Forelimb muscle (tissue), 1 donor: ENCODE measurements at places on chromosomes 7 and 10.

DNA sequence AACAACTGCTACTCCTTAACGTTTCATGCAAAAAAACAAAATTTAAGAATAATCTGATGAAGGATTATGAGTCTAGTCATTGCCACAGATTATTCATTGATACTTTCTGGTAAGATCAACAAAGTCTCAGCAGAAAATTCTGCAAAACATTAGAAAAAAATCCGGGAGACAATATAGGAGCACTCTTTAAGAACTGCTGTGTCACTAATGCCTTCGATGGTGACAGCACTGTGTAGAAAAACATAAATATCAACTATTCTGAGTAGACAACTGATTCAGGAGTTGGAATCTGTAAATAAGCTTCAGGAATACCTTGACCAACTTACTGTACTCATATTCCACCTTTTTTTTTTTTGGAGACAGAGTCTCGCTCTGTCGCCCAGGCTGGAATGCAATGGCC, 69.0 kb downstream of the CYTH3 start:
- DNase-seq: no peak

- DNase-seq: no peak
Measured at GRCh38 chr7:50718876-50719275, 63.8 kb downstream of the GRB10 start.

DNA sequence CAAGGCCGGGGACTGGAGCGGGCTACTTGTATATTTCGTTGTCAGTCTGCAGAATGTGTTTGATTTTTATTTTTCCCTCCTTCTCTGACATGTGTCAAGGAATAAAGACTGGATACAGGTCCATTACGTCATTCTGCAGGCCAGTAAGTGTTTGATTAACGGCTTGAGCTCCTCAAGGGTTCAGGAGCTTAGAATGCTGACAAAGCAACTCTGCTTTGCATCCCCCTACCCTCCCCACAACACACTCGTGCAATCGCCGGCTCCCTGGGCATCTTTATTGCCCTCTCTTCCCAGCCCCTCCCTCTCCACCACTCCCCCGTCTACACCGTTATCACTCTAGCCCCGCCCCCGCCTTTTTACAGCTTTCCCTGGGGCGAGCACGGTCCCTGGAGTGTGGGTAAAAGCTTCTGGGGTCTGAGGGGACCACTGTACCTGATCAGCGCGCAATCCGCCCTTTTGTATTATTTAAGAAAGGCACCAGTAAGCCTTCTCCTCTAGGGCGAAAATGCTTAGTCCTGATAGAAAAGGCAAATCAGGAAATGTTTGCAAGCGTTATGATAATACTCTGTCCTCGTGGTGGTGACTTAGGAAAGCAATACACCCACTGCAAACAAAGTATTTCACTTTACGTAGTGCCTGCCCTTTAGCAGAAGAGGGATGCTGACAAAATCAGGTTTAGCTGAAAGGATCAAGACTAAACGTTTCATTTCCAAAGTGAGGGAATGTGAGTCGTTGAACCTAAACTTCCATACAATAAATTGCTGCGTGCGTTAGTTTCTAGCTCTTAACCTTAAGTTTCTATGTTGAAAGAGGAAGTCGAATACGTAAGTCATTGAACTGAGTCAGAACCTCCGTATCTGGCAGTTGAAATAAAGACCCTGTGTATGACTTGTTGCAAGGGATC, 1.4 kb upstream of the CREB5 start:
- no peak for DNase-seq

DNA sequence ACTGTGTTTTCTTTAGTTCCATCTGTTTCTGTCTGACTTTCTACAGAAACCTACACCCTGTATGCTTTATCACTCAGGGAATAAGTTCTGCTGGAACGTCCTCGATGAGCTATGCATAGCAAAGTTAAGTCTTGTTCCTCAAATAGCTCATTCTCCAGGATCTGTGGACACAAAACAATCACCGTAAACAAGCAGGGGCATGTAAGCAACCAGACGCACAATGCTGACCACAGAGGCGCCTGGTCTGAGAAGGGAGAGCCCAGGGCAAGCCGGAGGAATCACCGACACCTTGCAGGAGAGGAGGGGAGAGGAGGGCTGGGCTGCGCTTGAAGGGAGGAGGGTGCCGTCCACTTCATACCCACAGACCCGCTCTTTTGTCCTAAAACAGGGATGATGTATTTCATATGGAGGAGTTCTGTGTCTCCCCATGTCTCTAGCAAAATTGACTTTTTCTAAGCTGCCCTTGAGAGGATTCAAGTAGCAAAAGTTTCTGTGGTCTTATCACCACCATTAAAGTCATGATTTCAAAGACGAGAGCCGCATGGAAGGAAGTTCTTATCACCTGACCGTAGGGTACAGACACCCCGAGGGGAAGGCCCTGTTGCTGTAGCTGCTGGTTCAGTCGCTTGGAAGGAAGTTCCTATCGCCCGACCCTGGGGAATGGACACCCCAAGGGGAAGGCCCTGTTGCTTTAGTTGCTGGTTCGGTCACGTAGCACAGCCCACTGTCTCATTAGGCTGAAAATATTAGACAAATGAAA, 14.3 kb downstream of the CALML3 start:
- DNase-seq: no peak

GRCh38 chr7:29408841-29409243, 154.8 kb upstream of the PRR15 start:
- DNase-seq: peak; percentile 73

- DNase-seq: no peak
Measured at GRCh38 chr10:101014230-101014884, 14.7 kb downstream of the LZTS2 start.

DNA sequence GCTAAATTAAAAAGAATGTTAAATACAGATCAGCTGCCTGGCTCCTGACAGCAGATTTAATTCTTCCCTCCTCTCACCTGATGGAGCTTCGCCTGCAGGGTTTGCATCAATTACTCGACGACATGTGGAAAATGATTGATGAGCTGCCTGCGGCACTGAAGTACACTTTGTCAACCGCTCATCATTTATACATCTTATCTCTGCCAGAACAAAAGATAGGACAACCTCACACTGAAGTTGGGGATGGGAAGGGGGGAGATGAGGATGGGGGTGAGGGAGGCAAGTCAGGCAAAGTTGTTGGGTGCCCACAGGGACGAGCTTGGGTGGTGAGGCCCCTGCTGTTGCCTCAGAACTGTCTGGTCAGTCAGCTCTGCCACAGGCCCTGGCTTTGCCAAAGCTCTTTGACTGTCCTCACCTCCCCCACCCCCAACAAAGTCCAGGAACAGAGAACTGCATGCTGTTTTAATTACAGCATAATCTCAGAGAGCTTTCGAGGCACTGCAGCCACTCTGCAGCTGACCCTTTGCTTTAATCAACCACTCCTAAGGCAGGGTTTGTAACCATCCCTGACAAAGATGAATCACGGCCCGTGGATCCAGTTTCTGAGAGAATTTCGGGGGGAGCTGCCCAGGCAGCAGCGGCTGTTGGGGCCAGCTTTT, 702.3 kb downstream of the LRMDA start:
- DNase-seq: no peak

- DNase-seq: no peak
Measured at GRCh38 chr10:18699849-18700840, 40.9 kb downstream of the ARL5B start.

DNA sequence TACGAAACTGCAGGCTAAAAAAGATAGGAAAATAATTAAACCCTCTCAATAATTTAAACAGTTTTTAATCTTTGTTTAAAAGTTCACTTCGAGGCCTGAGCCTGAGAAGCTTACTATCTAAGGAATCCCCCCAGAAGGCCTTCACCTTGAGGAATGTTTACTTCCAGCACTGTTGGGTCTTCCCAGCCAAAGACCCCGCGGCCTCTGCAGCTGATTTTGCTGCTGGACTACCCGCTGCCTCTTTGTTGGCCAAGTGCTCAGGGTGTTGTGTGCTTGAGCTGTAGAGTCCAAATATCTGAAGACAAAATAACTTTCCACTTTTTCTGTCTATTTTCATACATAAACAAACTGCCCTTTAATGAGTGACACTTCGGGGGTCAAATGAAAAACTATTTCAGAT, 292.7 kb downstream of the GLRX3 start:
- no peak for DNase-seq

GRCh38 chr10:19967981-19968380, 151.7 kb downstream of the PLXDC2 start:
- DNase-seq: no peak

- DNase-seq: no peak
Measured at GRCh38 chr7:18570441-18570840, 74.9 kb downstream of the HDAC9 start.

GRCh38 chr10:110488940-110489339, 8.8 kb upstream of the DUSP5 start:
- no peak for DNase-seq
